Esophagus squamous epithelium (tissue), 5 donors: ENCODE measurements at places on chromosomes 5 and 9.

DNA sequence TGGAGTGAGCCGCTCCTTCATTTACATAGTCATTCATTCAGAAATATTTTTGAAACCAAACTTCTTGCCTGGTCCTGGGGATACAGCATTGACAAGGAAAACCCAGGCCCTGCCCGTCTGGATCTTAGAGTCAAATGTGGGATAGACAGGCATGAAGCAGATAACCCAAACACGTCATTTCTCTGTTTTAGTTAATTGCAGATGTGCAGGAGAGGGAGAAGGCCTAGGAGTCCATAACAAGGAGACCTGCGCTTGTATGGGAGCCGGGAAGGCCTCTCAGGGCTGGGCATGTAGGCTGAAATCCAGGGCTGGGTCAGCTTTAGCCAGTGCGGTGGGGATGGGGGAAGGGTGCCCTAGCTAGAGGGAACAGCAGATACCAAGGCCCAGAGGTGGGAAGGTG lies 43.3 kb downstream of the PRRX2 start:
- no peak for DNase-seq

GRCh38 chr5:50867140-50867539 lies 200.7 kb downstream of the PARP8 start:
- DNase-seq: no peak

DNA sequence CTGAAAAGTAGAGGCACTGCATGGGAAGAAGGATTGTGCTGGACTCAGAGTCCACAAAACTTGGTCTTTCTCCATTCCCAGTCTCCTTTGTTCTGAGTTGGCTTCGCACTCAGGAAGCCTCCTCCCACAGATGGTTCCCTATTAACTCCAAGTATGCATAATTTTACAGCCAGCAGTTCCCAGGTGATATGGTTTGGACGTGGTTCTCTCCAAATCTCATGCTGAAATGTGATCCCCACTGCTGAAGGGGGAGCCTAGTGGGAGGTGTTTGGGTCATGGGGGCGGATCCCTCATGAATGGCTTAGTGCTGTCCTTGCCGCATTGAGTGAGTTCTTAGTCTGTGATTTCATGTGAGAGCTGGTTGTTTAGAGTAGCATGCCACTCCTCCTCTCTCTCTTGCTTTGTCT lies 86.6 kb downstream of the FEM1C start:
- no peak for DNase-seq

DNA sequence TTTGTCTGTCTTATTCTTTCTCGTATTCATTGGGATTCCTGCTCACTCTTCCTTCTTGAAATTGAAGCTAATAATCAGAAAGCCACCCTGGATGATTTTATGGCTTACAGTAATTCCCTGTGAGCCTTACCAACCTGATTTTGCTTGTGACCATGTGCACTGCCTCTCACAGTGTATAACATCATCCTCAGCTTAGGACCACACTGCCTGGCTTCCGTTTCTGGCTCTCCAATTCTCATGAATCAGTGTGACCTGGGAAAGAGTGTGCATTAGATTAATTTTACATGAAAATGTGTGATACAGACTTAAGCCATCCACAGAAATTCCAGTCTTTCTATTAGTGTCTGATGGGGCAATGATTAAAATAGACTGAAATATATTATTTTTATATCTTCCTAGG lies 126.8 kb upstream of the DMRT1 start:
- DNase-seq: no peak

DNA sequence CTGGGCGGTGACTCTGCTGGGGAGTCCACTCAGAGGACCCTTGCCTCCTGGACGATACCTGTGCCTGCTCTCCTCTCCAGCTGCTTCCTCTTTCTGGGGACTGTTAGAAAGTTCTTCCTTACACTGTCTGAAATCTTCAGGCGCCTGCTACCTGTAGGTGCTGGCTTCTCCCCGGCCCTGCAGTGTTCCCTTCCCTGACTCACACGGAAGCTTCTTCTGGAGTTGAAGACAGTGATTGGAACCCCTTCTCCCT lies 562 bp downstream of the GSN start:
- DNase-seq: no peak

GRCh38 chr5:135216471-135217343 lies 182.3 kb downstream of the MACROH2A1 start:
- DNase-seq: no peak

DNA sequence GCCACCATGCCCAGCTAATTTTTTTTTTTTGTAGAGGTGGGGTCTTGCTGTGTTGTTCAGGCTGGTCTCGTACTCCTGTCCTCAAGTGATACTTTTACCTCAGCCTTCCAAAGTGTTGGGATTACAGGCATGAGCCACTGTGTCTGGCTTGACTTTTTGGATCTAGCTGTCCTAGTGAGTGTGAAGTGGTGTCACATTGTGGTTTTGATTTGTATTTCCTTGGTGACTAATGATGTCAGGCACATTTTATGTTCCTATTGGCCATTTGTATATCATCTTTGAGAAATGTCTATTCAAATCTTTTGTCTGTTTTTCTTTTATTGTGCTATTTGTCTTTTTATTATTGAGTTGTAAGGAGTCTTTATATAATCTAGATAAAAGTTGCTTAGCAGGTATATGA lies 53.5 kb upstream of the MCCC2 start:
- no peak for DNase-seq

DNA sequence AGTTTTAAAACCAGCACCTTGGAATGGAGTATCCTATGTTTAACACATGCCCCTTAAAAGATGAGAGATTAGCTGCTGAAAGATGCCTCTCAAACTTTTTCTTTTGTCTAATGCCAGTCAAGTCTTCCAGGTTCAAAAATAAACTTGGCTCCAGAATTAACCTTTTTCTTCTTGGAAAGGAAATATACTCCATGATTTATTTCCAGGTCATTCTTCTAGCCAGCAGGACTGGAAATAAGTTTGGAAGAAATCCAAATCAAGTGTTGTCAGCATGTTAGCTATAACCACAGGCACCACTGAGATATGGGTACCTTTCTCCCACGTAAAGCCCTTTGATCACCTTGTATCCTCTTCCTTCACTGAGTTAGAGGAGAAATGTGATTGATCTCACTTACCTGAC lies 56.1 kb downstream of the NLN start:
- DNase-seq: no peak

DNA sequence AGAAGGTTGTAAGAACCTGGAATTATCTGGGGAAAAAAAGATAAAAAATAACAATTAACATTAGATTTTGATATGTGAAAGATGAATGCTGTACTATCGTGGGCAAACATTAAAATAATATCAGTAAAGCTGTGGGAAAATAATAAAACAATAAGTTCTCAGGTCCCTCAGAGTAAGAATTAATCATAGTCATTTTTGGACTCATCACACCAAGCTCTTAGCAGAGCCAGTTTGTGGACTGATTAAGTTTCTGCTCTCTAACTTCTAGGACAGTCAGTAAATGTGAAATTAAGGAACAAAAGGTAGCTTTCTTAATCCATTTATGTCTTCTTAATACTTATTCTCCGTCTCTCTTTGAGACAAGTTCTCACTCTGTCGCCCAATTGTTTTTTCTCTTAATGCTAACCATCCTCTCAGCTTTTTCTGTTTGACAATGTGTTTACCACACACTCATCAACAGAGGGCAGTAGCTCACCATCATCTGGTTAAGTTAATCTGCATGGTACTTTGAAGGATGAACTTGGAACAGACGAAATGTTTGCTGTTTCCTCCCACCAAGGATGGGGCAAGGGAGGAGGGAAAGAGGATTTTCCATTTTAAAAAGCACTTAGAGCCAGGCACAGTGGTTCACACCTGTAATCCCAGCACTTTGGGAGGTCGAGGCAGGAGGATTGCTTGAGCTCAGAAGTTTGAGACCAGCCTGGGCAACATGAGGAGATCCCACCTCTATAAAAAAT lies 5.3 kb upstream of the ACO1 start:
- no peak for DNase-seq
